Endodermal cell (in vitro differentiated cells): ENCODE measurements at places on chromosomes 2 and 18. TPM values are rescaled to one million over a fixed set of nuclear protein-coding genes. Genes with fewer than 3 reads are reported as not detected.

DNA sequence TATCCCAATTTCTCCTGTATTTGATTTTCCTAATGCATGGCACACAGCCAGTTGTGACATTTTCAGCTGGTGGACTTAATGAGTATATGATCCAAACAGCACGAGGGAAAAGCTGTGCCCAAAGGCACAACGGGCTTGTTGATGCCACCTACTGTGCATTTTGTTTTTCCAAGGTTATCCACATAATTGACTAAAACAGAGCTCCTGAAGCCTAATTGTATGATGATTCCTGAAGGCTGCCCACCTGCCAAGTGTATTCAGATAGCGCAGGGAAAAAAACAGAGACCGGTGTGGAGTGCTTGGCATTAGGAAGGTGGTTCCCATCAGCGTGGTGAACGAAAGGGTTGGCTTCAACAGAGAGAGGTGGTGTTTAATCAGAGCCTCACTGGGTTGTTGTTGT is 14.9 kb downstream of the RBMS1 start:
- H3K4me3 ChIP-seq = no peak overlapping the region
- peaks cover 12% of the 10 kb centered on the region for H3K4me1 ChIP-seq
- no peaks in the 10 kb centered on the region for H3K27me3 ChIP-seq
- DNase-seq = peak; percentile 57
- no peaks in the 10 kb centered on the region for H3K36me3 ChIP-seq

- no peaks in the 10 kb centered on the region for H3K27me3 ChIP-seq
- H3K4me1 ChIP-seq = no peaks in the 10 kb centered on the region
- H3K4me3 ChIP-seq = no peak overlapping the region
- H3K27ac ChIP-seq = no peak overlapping the region
- no peak for DNase-seq
Measured at GRCh38 chr18:74204526-74205152, 56.3 kb downstream of the TIMM21 start.

DNA sequence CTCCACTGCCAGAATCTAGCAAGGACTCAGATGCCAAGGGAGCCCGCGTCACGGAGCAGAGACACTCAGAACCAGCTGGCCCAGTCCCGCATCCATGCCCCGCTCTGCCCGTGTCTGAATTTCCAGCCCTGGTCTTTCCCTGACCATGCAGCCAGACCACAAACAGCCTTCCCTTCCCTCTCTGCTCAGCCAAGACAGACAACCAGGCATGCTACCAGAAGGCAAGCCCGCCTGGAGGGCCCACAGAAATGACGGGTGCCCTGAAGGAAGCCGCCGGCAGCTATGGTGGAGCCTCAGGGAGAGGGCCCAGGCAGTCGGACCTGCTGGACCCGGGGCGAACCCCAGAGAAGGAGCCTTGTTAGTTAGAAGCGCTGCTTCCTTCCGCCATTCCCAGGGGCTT is 45.1 kb upstream of the MAL start:
- DNase-seq = no peak
- no peak overlapping the region for H3K4me3 ChIP-seq
- H3K27ac ChIP-seq = no peak overlapping the region
- no peaks in the 10 kb centered on the region for H3K4me1 ChIP-seq
- no peaks in the 10 kb centered on the region for H3K27me3 ChIP-seq
- no peaks in the 10 kb centered on the region for H3K36me3 ChIP-seq

GRCh38 chr2:18980104-18980785 is 378.2 kb downstream of the OSR1 start:
- H3K27me3 ChIP-seq = no peaks in the 10 kb centered on the region
- no peak overlapping the region for H3K4me3 ChIP-seq
- no peak for DNase-seq
- no peak overlapping the region for H3K27ac ChIP-seq
- H3K36me3 ChIP-seq = no peaks in the 10 kb centered on the region

DNA sequence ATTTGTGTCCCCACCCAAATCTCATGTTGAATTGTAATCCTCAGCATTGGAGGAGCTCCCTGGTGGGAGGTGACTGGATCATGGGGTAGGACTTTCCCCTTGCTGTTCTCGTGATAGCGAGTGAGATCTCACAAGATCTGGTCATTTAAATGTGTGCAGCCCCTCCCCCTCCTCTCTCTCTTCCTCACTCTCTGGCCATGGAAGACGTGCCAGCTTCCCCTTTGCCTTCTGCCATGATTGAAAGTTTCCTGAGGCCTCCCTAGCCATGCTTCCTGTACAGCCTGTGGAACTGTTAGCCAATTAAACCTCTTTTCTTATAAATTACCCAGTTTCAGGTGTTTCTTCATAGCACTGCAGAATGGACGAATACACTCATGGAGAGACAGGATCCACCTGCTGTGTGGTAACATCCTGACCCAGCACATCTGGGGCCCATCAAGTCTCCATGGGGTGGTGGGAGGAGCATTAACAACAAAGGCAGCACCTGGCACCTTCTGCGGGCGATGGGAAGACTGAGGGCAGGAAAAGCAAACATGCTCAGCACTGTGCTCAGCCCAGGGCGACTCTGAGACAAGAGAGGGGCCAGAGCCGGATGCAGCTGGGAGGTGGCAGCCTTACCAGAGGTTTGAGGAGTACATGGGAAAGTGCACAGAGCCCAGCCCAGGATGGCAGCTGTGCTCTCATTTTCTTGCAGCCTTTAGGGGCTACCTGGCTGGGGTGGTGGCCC is 16.2 kb upstream of the ALPP start:
- H3K4me1 ChIP-seq = no peaks in the 10 kb centered on the region
- no peak overlapping the region for H3K27ac ChIP-seq
- no peak overlapping the region for H3K4me3 ChIP-seq
- H3K27me3 ChIP-seq = no peaks in the 10 kb centered on the region

GRCh38 chr18:48445540-48445939 is 36.4 kb upstream of the ZBTB7C start:
- H3K27ac ChIP-seq = no peak overlapping the region
- no peaks in the 10 kb centered on the region for H3K36me3 ChIP-seq
- DNase-seq = peak; percentile 96
- no peaks in the 10 kb centered on the region for H3K4me1 ChIP-seq
- no peak overlapping the region for H3K4me3 ChIP-seq

DNA sequence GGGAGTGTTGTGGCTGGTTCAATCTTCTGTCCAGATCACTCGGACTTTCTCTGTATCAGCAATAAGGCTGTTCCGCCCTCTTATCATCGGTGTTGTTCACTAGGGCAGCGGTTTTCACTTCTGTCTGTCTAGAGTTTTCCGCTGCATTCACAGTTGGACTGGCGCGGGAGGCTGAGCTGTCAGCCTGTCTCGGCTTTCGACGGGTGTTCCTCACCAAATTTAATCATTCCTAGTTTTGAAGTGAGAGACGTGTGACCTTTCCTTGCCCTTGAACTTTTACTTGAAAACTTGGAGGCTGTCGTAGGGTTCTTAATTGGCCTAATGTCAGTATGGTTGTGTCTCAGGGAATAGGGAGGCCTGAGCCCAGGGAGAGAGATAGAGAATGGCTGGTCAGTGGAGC is 108.3 kb downstream of the NFATC1 start:
- peaks cover 13% of the 10 kb centered on the region for H3K4me1 ChIP-seq
- H3K27me3 ChIP-seq = no peaks in the 10 kb centered on the region
- H3K27ac ChIP-seq = no peak overlapping the region
- H3K36me3 ChIP-seq = no peaks in the 10 kb centered on the region

- H3K36me3 ChIP-seq = no peaks in the 10 kb centered on the region
- H3K27me3 ChIP-seq = no peaks in the 10 kb centered on the region
- DNase-seq = no peak
- no peak overlapping the region for H3K27ac ChIP-seq
Measured at GRCh38 chr2:24122366-24123194, 554 bp downstream of the PFN4 start.

DNA sequence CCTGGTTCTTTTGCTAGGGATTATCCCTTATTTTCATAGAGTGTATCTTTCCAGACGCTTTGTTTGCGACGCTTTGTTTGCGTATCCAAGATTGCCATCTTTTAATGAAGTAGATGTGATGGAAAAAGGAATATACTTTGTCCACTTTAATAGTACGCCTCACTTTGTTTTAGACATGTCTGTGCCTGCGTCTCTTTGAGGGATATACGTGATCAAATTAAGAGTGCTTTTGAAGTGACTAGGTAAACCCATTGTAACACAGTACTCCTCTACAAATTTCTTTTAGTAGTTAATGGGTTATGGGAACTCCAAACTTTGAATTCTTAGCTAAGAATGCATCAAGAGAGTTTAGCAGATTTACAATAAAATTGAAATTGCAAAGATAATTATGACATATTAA is 27.9 kb downstream of the ACSL3 start:
- no peak overlapping the region for H3K27ac ChIP-seq
- H3K4me1 ChIP-seq = no peaks in the 10 kb centered on the region
- no peaks in the 10 kb centered on the region for H3K27me3 ChIP-seq
- no peak for DNase-seq
- H3K4me3 ChIP-seq = no peak overlapping the region

DNA sequence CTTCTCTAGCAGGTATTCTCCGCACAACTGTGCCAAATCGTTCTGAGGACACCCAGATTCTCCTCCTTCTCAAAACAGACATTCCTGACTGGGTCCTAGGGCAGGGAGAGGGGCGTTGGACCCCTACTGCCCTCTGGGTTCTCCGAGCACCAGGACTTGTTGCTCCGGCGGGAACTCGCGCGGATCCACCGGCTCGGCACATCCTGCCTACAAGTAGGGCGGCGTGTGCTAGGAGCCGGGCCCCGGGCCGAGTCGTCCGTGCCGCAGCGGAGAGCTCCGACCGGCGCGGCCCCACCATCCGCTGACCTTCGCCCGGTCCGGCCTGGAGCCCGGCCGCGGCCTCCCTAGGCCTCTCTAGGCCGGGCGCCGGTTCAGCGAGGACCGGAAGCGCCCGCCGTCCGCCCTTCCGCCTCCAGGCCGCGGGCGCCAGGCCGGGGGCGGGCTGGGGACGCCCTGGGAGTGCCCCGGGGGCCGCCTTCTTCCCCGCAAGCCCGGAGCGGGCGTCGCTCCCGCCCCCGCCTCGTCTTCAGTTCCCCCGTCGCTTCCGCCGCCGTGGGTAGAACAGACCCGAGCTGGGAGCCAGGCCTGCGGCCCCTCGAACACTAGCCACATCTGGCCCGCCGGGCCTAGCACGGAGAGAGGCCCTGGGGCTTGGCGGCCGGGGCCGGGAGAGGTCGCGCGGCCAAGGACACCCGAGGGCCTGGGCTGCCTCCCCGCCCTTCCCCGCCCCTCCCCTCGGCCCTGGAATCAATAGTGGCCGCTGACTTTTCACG is 7.6 kb upstream of the ONECUT2 start:
- peaks cover 93% of the 10 kb centered on the region for H3K27me3 ChIP-seq
- peak; percentile 81 for DNase-seq
- H3K27ac ChIP-seq = no peak overlapping the region
- H3K36me3 ChIP-seq = no peaks in the 10 kb centered on the region
- H3K4me1 ChIP-seq = peaks cover 13% of the 10 kb centered on the region
- no peak overlapping the region for H3K4me3 ChIP-seq

- H3K27me3 ChIP-seq = no peaks in the 10 kb centered on the region
- no peak for DNase-seq
- H3K4me3 ChIP-seq = no peak overlapping the region
- H3K27ac ChIP-seq = no peak overlapping the region
- no peaks in the 10 kb centered on the region for H3K36me3 ChIP-seq
Measured at GRCh38 chr2:32952761-32953476, 6.2 kb downstream of the LTBP1 start.

DNA sequence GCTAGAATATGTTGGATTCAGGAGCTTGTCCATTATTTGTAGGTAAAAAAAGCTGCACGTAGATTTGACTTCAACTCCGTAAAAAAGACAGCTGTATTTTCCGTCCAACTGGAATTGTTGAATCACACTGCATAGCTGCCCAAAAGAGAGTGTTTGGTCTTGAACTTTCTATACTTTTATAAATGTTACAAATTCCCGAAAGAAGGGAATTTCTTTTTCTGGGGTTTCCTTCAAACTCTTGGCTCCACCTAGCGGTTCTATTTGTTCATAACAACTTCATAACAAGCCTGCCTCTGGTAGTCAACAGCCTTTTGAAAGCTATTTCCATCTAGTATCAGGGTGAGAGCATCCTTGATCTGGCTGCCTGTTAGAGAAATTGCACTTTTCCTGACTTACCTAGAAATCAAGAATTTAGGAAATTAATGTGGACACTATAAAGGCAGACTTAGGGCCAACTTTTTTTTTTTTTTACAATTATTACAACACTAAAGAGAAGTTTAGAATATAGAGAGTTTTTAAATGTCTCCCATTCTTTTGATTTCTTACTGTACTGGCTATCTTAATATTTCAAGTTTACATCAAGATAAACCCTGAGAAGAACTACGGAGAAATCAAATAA is 48.1 kb downstream of the TMEM185B start:
- no peak for DNase-seq
- peaks cover 50% of the 10 kb centered on the region for H3K36me3 ChIP-seq
- no peak overlapping the region for H3K4me3 ChIP-seq
- H3K27ac ChIP-seq = no peak overlapping the region
- H3K4me1 ChIP-seq = peaks cover 5% of the 10 kb centered on the region
- H3K27me3 ChIP-seq = no peaks in the 10 kb centered on the region

- DNase-seq = no peak
- no peaks in the 10 kb centered on the region for H3K27me3 ChIP-seq
- no peak overlapping the region for H3K27ac ChIP-seq
- peaks cover 3% of the 10 kb centered on the region for H3K36me3 ChIP-seq
- H3K4me3 ChIP-seq = no peak overlapping the region
- peaks cover 3% of the 10 kb centered on the region for H3K4me1 ChIP-seq
Measured at GRCh38 chr2:205776720-205777119, 94.4 kb downstream of the NRP2 start.

- H3K27ac ChIP-seq = peak overlapping the region; percentile 18
- no peaks in the 10 kb centered on the region for H3K36me3 ChIP-seq
- no peak for DNase-seq
- H3K27me3 ChIP-seq = no peaks in the 10 kb centered on the region
Measured at GRCh38 chr2:83531206-83531826, 927.8 kb downstream of the SUCLG1 start.

- no peaks in the 10 kb centered on the region for H3K36me3 ChIP-seq
- H3K27me3 ChIP-seq = no peaks in the 10 kb centered on the region
- no peak for DNase-seq
Measured at GRCh38 chr18:36692921-36693332, 135.9 kb downstream of the TPGS2 start.

Gene ANO7
- 5.7 and 8.1 TPM in 2 replicates for total RNA-seq

Gene CAPG
- 113 to 119 TPM (median 119 TPM) in 3 replicates for total RNA-seq

Gene AFF3
- 0.42 to 0.62 TPM (median 0.57 TPM) in 3 replicates for total RNA-seq

Gene BMP10
- not detected in 2 replicates for total RNA-seq

Gene CFC1
- total RNA-seq = 6.4 and 6.9 TPM in 2 replicates

Gene CTIF
- 22.6 to 37.5 TPM (median 33.8 TPM) in 3 replicates for total RNA-seq

Gene FBXO48
- 1.0 and 1.3 TPM in 2 replicates for total RNA-seq

Gene TCF4
- total RNA-seq = 55.9 and 58.5 TPM in 2 replicates
